ENCODE measurements at places on chromosomes 4 and X.
A peak's percentile ranks its signal among the peaks of the same experiment; 100 is the strongest.

DNA sequence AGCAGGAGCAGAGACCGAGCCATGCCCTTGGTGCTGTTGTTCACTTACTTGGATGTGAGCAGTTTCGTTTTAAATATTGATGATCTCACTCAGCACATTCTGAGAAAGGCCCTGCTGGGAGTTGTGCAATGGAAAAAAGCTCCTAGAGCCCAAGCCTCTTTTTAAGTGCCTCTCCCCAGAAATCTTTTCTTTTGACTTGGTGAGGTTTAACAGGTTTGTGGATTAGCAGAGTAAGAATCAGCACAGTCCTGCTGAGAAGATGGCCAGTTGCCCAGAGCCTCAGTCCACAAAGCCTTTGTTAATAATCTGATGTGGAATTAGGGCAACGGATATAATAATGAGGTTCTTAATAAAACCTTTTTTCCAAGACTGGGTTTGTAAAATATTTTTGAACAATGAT, 157.5 kb upstream of the ATP6AP2 start:
- no peak for DNase-seq

GRCh38 chrX:47384502-47384901, 14.1 kb downstream of the ZNF157 start:
- DNase-seq = peak; percentile 21

DNA sequence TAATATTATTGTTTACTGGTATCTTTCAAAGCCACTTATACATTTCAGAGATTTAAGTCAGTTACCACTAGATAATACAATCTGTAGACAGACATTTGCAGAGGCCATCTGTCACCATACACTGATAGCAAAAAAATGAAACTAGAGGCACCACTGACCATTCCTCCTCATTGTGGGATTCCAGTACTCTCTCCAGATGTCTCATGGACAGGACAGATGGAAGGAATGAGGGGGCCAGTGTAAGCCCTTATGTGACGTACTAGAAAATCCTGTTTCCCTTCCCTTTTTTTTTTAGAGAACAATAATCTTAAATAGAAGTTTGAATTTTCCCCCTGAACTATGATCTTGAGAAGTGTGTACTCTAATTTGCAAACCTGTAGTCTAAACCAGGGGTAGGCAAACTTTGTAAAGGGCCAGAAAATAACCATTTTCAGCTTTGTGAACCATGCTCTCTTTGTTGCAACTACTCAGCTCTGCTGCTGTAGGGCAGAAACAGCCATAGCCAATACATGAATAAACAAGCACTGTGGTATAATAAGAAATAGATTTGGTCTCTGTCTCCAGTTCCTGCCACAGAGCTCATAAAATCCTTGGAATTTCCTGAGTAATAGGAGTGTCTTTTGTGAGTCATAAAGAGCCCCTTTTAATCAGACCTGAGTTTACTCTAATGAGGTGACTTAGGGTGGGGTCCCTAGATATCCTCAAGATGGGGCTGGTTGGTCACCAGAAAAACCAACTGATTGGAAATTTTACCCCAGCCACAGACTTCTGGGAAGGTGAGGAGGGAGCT, 90.4 kb downstream of the MOSPD2 start:
- no peak for DNase-seq

DNA sequence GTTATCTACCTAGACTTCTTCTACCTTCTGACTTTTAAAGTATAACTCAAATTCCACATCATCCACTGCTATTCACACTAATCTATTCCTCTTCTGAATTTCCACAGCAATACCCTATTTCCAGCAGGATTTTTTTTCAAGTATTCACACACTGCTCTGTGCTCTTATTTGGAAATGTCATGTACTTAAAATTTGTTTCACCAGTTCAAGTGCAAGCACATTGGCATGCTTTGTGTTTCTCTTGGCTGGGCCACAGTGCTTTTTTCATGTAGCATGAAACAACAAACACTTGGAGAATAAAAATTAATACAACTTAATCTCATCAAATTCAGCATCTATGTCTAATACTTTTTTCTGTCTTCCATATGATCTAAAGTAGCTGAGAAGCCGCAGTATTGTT, 161.8 kb upstream of the PCDH18 start:
- no peak for DNase-seq

DNA sequence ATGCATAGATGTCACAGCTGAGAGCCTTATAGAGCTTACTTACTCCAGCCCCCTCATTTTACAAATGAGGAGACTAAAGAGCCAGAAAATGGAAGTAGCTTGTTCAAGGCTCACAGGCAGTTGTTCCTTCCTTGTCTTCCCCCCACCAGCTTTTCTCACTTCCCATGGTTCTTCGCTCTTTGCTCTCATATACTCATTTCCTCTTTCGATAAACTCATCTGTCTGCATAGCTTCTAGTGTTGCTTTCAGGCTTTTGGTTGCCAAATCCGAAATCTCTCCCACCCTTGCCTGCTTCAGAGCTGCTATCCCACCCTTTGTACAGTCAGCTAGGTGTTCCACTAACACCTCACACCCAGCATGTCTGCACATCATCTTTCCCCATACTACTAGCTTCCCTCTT, 25.0 kb upstream of the GJB1 start:
- DNase-seq = no peak
